ENCODE measurements at places on chromosomes 7 and 10.

- DNase-seq = no peak
Measured at GRCh38 chr10:86690231-86690630, 21.9 kb downstream of the LDB3 start.

DNA sequence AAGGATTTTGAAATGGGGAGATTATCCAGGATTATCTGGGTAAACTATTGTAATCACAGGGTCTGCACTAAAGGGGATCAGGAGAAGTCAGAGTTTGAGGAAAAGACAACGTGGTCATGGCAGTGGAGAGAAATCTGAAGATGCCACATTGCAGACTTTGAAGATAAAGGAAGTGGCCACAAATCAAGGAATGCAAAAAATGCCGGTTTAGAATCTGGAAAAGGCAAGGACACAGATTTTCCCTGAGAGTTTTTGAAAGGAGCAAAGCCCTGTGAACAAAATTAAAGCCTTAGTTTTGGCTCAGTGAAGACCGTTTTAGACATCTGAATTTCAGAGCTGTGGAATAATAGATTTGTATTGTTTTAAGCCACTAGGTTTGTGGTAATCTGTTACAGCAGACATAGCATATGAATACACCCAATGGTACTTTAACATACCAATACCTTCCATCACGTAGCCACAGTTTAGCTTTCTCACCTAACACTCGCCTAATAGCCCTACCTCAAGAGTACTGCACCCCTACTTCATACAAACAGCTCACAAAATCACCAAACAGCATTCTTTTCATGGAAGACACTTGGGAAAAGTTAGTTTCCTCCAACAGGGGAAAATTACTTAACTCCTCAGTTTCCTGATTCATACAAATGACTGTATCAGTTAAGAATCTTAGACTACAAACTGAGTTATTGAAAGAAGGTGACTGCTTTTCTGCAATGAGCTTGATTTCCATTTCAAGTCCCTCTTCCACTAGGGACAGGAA lies 446.5 kb downstream of the INHBA start:
- no peak for DNase-seq

GRCh38 chr7:151704960-151705635 lies 171.8 kb downstream of the PRKAG2 start:
- DNase-seq = no peak

GRCh38 chr7:112898432-112899290 lies 108.5 kb upstream of the TMEM168 start:
- DNase-seq = peak; percentile 85

- DNase-seq = no peak
Measured at GRCh38 chr10:129964611-129965424, 744 bp upstream of the EBF3 start.

- DNase-seq = no peak
Measured at GRCh38 chr7:46198701-46199100, 277.6 kb upstream of the IGFBP3 start.

GRCh38 chr7:121016966-121017365 lies 28.5 kb downstream of the CPED1 start:
- DNase-seq = no peak

DNA sequence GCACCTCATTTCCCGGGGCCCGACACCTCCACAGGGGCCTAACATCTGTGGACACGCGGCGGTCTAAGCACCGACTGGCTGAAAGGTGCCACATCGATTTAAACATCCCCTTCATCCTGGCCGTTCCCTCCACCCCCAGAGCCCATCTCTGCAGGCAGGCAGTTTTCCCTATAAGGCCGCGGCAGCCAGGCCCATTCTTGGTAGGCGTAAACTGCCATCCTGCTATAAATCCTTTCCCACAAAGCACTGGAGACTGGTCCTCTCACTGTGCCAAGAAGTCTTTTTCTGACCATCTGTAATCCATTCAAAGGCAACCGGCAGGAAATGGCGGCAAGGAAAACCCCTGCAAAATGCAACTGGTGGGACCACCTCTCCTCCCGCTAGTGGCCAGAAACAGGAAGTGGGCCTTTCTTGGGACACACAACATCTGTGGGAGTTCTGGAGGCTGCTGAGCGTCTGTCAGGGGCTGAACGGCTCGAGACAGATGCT lies 22.4 kb downstream of the ATXN7L1 start:
- DNase-seq = no peak

DNA sequence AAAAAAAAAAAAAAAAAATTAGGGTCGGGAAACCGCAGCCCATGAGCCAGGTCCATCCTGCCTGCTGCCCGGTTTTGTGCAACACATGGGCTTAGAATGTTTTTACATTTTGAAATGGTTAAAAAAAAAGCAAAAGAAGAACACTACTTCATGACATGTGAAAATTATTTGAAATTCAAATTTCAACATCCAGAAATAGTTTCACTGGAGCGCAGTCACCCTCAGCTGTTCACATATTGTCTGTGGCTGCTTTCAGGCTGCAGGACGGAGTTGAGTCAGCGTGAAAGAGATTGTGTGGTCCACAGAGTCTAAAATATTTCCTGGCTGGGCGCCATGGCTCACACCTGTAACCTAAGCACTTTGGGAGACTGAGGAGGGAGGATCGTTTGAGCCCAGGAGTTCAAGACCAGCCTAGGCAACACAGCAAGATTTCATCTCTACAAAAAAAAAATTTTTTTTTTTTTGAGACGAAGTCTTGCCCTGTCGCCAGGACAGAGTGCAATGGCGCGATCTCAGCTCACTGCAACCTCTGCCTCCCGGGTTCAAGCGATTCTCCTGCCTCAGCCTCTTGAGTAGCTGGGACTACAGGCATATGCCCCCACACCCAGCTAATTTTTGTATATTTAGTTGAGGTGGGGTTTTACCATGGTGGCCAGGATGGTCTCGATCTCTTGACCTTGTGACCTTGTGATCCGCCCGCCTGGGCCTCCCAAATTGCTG lies 63.9 kb upstream of the ECHDC3 start:
- DNase-seq = peak; percentile 78

DNA sequence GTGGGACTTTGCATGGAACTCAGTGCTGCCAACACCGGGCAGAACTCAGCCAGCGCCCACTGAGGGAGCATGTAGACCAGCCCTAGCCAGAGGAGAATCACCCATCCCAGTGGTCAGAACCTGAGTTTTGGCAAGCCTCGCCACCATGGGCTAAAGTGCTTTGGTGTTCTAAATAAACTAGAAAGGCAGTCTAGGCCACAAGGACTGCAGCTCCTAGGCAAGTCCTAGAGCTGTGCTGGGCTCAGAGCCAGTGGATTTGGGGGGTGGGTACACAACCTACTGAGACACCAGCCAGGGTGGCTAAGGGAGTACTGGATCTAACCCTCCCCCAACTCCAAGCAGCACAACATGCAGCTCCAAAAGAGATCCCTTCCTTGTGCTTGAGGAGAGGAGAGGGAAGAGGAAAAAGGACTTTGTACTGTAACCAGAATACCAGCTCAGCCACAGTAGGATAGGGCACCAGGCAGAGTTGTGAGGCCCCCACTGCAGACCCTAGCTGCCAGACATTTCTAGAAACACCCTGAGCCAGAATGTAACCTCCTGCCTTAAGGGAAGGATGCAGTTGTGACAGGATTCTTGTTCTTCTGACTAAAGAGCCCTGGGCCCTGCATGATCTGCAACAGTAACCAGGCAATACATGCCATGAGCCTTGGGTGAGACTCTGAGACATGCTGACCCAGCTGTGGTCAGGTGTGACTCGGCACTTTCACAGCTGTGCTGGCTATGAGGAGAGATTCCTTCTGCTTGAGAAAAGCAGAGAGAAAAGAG lies 24.4 kb downstream of the GSDME start:
- no peak for DNase-seq

GRCh38 chr10:106573106-106573505 lies 591.4 kb downstream of the SORCS1 start:
- DNase-seq = no peak

DNA sequence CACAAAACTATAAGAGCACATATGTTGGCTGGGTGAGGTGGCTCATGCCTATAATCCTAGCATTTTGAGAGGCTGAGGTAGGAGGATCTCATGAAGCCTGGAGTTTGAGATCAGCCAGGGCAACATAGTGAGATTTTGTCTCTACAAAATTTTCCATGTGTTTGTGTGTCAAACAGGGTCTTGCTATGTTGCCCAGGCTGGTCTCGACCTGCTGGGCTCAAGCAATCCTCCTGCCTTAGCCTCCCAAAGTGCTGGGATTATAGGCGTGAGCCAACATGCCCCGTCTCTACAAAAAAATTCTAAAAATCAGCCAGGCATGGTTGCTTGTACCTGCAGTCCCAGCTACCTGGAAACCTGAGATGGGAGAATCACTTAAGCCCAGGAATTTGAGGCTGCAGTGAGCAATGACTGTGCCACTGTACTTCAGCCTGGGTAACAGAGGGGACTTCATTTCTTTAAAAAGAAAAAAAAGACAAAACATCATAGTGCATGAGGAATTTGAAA lies 28.3 kb downstream of the FZD9 start:
- DNase-seq = no peak

- DNase-seq = no peak
Measured at GRCh38 chr7:142553216-142553615, 196.1 kb upstream of the PRSS1 start.

DNA sequence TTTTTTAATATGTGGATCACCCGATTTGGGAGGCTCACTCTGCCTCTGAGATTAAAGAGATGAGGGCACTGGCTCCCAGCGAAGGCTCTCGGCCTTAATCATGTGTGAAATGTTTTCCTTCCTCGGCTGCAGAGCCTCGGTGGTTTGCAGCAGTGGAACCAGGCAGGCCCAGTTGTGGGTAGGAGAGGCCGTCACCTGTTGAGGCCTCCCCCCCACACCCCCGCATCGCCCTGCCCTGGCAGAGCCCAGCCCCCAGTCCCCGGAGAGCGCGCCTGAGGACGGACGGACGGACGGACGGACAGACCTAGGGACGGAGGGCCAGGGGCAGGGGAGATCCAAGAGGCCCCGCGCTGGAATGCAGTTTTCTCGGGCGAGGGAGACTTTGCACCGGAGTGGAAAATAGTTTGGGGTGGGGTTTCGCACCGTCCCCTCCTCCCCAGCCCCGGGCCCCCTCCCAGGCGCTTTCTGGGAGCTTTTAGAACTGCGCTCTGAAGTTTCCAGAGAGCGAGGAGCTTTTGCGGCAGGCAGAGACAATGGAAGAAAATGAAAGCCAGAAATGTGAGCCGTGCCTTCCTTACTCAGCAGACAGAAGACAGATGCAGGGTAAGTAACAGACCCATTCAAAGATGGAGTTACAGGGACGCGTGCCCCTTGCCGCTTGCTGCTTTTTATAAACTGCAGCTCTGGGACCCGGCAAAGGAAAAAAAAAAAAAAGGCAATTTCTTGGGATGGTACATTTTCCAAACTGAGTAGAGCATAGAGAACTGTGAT lies at the start of gene KIAA1217:
KIAA1217 (plus strand) TSS at position 478 of the 771 bp plus-strand sequence; CDS start at position 534, 56 bp downstream.
- no peak for DNase-seq

DNA sequence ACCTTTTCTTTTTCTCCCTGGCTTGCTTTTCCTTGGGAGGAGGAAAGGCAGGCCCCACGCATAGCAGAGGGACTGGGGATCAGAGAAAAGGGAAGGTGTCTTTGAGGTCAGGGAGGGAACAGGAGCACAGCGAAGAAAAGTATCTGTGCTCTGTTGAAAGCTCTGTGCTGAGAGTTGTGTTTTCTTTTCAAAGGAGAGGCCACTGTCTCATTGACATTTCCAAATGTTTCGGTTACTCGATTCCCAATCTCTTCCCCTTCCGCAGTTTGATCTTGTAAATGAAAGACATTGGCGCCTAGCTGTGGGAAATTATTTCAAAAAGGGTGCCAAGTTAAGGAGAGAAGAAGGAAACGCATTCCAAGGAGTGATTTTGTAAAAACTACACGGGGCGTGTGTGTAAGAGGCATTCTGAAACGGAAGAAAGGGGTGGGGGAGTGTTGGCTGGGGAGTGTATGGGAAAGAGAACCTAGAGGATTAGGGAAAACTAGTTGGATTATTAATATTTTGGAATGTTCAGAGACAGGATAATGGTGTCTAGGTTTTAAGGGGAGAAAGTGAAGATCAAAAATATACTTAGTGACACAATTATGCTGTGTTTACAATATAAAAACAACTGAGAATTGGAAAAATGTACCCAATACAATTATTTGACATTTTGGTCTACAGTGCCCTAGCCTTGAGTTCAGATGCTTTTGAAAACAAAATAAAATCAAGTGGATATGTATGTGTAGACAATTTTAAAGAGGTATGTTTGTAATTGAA lies 708 bp downstream of the KLHDC10 start:
- DNase-seq = peak; percentile 39

DNA sequence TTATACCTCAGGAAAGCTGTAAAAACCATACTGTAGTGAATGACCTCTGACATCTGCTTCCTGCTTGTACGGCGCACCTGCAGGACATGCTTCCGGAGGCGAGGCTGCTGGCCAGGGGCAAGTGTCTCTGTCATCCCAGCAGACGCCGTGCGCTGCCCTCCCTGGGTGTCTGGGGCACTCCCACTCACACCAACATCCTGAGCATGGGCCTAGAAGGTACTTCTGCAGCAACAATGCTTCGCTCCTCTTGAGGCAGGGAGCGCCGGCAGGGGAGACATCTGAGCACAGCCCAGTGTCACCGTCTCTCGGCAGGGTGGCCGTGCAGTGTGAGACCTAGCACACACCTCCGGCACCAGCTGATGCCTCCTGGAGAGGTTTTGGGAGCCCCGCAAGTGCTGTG lies 269.2 kb downstream of the MAD1L1 start:
- no peak for DNase-seq

DNA sequence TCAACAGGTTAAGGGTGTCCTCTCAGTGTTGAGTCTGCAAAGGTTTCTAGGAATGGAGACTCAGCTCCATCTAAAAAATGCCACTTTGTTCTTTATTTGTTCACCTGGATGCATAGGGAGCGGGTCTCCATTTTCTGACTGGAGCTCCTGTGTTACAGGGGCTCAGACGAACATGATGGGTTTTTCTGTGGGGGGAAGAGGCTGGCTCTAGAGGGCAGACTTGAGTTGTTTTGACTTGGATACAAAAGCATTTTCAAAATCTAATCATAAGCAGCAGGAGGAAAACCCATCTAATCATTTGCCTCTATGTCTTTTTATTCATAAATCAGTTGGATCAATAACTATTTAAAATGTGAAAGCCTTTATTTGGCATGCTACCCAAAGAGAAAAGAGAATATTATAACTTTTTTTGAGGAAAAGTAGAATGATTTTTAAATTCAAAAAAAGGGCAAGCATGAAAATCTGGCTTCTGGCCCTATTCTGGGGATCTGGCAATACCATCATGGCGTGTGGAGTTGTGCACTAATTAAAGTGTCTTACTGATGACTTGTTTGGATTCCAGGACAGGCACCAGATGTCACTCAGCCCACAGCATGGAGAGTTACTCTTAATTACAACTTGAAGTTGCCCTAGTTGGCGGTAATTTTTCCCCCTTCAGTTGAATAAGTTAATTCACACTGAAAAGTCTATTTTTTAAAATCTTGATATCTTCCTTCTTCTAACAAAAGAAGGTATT lies 594.9 kb downstream of the REEP3 start:
- DNase-seq = peak; percentile 10

Data from suppressor macrophage (primary cell).